ENCODE measurements at places on chromosomes 6 and 20.

DNA sequence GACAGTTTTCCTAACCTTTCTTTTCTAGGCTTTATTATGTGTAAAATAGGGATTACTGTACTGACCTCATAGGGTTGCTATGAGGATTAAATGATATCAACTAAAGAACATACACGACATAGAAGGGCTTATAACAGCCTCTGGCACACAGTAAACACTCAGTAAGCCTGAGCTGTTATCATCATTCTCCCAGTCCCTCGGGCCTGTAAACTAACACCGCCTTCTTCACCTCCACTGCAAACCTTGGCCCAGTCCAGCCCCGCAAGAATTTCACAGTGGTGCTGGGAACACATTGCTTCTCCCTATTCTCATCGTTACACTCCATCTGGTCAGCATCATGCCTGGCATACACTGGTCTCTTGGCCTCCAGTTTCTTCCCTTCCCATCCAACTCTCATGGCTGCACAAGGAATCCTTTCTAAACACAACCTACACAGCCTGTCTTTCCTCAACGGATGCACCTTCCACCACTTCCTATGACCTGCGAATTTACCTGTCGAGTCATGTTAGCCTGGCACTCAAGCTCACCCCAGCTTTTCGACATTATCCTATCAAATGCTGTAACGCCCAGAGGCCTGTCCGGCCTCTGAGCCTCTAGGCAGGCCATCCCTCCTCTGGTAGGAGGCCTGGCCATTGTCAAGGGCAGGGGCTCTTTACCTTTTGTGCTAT, 92.1 kb downstream of the FYN start:
- DNase-seq = no peak

DNA sequence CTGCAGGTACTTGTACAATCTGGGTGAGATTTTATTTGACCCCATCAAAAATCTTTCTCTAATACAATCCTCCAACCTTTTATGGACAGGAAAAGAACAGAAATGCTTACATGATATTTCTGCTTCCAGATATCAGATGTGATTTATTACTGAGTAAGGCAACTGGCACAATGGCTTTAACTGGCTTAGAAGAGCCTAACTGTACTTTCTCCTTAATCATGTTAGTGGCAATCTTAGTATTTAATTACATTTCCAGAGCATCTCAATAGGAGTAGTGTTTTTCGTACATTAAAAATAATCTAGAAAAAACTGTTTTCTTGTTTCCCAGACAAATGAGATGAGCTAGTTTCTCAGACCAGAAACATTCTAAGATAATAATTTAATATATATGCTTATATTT, 251.6 kb downstream of the KCNQ5 start:
- DNase-seq = no peak

DNA sequence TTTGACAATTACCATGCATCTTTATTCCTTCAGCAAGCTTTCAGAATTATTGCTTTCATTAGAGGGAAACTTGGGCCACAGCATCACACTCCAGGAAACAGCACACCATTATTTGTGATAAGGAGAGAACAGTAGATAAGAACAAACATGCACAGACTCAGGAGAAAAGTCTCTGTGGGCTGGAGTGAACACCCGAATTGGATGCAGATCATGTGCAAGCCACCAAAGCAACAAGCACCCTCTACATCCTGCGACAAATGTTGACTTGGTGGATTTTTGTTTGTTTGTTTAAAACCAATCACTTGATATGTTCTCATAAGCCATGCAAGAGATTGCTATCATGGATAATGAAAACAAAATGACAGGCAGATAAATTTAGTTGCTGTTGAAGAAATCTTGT, 67.7 kb upstream of the ZFP64 start:
- DNase-seq = no peak

- no peak for DNase-seq
These were observed 28.2 kb downstream of the CGA start for GRCh38 chr6:87066449-87067333.
